CD4-positive, alpha-beta T cell treated with Interleukin-15 for 4 hours (primary cell): ENCODE measurements at places on chromosomes 2 and 18.

DNA sequence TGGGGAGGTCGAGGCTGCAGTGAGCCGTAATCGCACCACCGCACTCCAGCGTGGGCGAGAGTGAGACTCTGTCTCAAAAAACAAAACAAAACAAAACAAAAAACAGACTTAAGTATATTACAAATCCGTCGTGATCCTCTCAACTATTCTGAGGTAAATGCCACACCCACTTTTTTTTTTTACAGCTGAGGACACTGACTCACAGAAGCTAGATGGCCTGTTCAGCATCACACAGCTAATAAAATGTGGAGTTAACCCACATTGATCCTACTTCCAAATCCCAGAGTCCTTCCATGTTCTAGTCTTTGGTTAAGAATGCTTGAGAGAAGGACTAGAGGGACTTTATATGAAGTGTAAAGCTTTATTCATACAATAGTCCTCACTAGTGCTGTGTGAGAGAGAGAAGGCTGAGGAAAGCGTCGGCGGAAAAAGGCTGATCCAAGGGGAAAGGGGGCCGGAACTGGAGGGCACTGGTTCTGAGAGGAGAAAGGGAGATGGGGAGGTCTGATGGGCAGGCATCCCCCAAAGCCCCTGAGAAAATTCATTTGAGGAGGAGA lies 627 bp downstream of the RNF25 start:
- no peak for DNase-seq

DNA sequence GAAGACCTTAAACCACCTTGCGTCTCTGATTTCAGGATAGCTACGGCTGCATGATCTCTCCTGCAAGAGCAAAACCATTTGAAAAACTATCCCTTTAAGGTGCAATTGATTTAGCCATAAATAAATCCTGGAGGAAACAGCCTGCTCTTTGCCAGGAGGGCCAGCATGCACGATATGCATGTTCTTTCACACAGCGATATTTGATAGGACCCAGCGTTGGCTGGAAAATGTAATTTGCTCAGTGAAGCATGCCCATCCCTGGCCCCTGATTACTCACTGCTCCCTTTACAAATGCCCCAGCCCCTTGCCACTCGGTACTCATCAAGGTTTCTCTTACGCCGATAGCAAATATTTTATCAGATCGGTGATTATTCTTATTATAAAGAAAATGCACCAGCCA lies 315.4 kb downstream of the CDH2 start:
- DNase-seq, result no peak

DNA sequence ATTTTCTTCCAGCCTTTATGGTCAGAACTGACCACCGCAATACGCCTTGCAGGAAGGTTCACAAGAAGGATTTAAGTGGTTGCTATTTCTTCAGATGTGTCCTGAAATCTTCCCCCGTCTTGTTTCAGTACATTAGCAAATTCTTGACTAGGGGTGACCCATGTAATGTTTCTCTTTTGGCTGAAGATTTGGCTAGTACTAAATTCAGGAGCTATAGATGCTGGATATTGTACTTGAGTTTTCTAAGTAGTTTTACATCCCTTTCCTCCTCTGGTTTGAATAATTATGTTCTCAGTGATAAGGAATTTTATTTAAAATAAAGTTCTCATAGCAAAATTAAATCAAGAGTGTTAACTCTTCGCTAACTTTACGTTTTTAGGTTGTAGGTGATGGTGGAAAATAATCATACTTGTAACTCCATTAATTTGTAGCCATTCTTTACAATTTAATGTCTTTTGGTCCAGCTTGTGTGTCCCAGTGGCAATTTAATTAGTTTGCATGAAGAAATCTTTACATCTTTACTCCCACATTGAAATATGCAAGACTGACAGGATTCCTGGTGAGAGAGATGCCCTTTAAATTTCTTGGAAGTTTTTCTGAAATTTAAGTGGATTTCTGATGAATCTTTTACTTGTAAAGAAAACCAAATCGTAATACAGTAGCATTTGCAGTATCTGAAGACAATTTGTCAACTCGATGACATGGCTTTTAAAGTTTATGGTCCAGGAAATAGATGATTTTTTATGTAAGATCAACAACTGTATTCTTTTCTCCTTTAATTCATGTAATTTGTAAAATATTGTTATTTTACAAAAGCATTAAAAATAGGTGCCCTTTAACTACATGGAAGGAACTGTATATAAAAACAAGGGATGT lies 2.8 kb downstream of the PHLPP1 start:
- no peak for DNase-seq

GRCh38 chr2:188324067-188324466 lies 32.4 kb downstream of the GULP1 start:
- DNase-seq, result no peak

GRCh38 chr2:10094271-10094814 lies 14.1 kb upstream of the CYS1 start:
- DNase-seq, result no peak

- DNase-seq, result peak; percentile 78
These were observed 26.4 kb downstream of the ASXL2 start for GRCh38 chr2:25851740-25852503.

- no peak for DNase-seq
These were observed 97.7 kb downstream of the DPP4 start for GRCh38 chr2:161976295-161976694.

- no peak for DNase-seq
These were observed 56.6 kb downstream of the UBE2E3 start for GRCh38 chr2:181036848-181037603.

GRCh38 chr18:27378431-27379095 lies 193.5 kb upstream of the CHST9 start:
- no peak for DNase-seq
